B cell (primary cell): ENCODE measurements at places on chromosomes 12 and 14.

- no peak for DNase-seq
Observed at GRCh38 chr12:27208414-27208750, 35.7 kb upstream of the STK38L start.

- DNase-seq = no peak
Observed at GRCh38 chr14:78581229-78581628, 411.1 kb downstream of the NRXN3 start.

DNA sequence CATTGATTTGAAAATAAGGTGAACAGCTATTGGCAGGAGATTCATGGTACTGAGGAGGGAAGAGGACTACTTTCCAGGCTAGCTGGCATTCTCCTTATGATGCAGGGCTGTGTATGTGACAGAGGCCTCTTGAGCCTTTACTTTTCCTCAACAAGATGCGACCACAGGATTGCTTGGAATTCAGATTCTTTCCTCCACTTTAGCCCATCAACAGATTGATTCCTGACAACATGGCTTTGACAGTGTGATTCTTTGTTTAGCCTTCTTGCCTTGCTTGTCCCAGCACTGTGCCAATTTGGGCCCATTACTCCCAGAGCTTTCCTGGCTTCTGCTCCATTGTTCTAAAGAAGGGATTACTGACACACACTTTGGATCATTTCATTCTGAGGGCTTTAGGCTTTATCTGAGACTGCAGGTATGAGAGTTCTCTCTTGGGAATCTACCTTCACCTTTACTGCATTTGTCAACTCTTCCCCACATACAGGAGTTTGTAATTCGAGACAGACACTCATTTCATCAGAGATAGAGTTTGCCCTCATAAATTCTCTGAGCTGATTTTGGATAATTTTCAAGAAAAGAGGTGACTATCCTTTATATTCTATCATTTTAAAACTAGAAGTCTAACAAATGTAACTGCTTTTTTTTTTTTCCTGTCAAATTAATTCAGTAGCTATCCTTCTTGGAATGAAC, 206.4 kb upstream of the GZMB start:
- no peak for DNase-seq

DNA sequence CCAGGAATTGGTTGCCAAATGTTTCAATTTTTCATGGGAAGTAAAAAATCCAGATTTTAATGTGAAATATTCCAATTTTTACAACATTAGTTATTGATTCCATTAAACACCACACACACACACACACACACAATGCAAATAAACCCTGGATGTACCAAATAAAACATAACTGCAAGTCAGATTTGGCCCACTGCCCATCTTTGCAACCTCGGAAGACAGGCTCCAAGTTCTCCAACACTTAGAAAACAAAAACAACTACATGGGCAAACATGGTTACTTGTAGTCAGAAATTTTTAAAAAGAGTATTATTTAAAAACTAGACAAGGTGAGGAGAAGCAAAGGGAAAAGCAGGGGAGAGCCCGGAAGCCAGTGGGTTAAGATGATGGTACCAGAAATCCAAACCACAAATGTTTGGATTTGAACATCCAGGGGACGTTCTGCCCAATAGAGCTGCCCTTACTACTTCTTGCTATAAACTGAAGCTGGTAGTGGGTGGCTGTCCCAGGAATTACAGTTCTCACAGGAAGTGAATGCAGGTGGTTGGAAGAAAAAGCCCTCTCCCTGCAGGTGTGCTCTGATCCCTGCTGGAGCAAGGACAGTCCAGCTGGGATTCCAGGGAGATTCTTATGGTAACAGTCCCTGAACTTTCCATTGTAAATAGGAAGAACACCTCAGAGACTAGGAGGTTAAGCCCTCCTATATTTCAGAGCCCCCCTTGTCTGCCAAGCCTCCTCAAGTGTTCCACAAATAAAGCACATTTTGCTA, 111.7 kb downstream of the SLC25A21 start:
- DNase-seq = no peak

GRCh38 chr14:105356927-105357326, 41.4 kb upstream of the TEX22 start:
- no peak for DNase-seq

GRCh38 chr12:12249216-12250050, 17.4 kb downstream of the LRP6 start:
- DNase-seq = no peak

DNA sequence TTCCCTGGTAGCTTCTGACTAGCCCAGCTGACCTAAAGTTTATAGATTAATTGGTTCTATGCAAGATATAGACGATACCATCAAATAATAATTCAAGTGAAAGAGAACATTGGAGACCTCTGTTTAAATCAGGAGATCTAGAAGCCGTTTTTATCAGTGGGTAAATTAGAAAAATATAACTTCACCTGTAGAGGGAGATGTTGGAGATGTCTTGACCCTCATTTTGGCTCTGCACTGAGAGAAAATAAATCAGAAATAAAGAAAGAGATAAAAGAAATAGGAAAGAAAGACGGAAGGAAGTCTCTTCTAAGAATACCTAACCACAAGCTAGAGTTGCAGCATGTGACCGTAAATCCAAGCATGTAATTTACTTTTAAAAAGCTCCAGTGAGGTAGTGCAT, 684.5 kb downstream of the C12orf50 start:
- DNase-seq = no peak

- no peak for DNase-seq
Observed at GRCh38 chr14:22845821-22846625, 9.6 kb downstream of the MMP14 start.

DNA sequence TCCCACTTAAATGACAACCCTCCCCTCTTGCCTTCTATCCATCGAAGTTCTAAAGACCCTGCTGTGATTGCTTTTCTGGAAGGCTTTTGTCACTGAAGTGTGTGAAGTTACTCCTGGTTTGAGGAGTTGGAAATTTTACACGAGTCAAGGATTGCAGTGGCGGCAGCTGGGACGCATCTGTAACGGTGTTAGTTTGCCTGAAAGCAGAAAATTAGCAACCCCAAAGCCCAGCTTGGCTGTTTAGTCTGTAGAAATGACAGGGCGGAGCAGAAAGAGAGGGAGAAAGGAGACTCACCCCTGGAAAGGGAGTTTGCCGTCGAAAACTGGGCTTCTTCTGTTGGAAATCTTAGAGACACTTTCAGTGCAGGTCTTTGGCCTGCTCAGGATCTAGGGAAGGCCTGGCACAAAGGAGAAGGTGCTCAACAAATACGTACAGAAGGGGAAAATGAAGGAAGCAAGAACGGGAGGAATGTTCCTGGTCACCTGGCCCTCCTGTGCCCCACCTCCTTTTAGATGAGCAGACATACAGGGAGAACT, 931 bp upstream of the MYF5 start:
- no peak for DNase-seq

DNA sequence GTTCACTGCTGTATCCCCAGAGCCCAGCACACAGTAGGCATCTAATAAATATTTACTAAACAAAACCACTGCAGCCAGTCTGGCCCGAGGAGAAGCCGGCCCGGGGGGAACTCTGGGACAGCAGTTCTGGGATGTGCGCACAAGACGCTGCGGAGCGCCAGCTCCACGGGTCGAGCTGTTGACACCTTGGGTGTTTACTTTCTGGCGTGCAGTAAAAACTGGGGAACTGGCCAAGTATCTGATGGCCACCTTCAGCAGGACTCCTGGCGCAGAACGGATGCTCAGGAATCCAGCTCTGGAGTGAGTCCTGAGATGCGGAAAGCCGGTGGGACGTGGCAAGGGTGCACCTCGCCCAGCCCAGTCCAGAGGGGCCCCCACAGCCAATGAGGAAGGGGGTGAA, 65.6 kb downstream of the NCOR2 start:
- no peak for DNase-seq

- DNase-seq = no peak
Observed at GRCh38 chr14:23877538-23878180, 75.9 kb upstream of the DHRS4 start.
